ENCODE measurements at places on chromosomes 1 and 21. TPM values are rescaled to one million over a fixed set of nuclear protein-coding genes. Genes with fewer than 3 reads are reported as not detected.
A peak's percentile ranks its signal among the peaks of the same experiment; 100 is the strongest.

GRCh38 chr1:69794831-69795230, 227.1 kb downstream of the LRRC7 start:
- H3K27me3 ChIP-seq: no peaks in the 10 kb centered on the region
- no peak overlapping the region for H3K4me3 ChIP-seq
- no peaks in the 10 kb centered on the region for H3K36me3 ChIP-seq
- no peak for DNase-seq

LYSMD1 gene
- 6.4 TPM for total RNA-seq

- no peaks in the 10 kb centered on the region for H3K4me1 ChIP-seq
- no peak overlapping the region for H3K27ac ChIP-seq
- no peaks in the 10 kb centered on the region for H3K27me3 ChIP-seq
- no peaks in the 10 kb centered on the region for H3K36me3 ChIP-seq
These were observed 28.5 kb upstream of the CASZ1 start for GRCh38 chr1:10824821-10825540.

RGS8 gene
- total RNA-seq: not detected

DNA sequence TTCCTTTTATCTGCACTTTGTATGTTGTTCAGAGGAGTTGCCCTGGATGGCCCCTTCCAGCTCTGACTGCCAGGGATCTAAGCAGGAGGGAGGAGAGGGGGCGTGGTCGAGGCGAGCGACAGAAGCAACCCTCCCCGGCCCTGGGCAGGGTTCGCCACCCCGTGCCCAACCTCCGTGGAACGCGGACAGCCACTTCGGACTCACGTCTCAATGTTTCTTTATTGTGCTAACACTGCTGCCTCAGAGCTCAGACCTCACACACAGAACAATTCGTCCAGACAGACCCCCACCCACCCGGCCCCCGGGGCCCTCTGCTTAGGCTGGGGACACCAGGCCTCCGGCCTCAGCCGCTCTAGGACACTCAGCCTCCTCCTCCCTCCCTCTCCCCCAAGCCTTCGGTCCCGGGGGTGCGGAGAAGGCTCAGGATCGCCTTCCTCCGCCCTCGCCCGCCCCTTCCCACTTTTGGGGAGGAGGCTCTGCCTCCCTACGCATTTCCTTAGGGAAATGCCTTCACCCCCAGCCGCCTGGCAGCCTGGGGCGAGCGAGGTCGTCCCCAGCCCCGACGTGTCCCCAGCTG, 8.3 kb downstream of the VSIG8 start:
- H3K4me1 ChIP-seq: peaks cover 18% of the 10 kb centered on the region
- no peaks in the 10 kb centered on the region for H3K27me3 ChIP-seq
- H3K27ac ChIP-seq: no peak overlapping the region
- peak overlapping the region; percentile 60 for H3K4me3 ChIP-seq
- H3K36me3 ChIP-seq: no peaks in the 10 kb centered on the region
- no peak for DNase-seq

GRCh38 chr1:32337855-32338636, 2.0 kb upstream of the MARCKSL1 start:
- H3K4me3 ChIP-seq: no peak overlapping the region
- DNase-seq: no peak
- H3K4me1 ChIP-seq: peaks cover 14% of the 10 kb centered on the region
- no peak overlapping the region for H3K27ac ChIP-seq
- no peaks in the 10 kb centered on the region for H3K27me3 ChIP-seq
- H3K36me3 ChIP-seq: peaks cover 5% of the 10 kb centered on the region
